ENCODE measurements at places on chromosomes 2 and 18.

- DNase-seq = no peak
These were observed 166.0 kb downstream of the ARL4C start for GRCh38 chr2:234330902-234331301.

GRCh38 chr2:54704688-54705605 lies 18.5 kb upstream of the EML6 start:
- DNase-seq = no peak

DNA sequence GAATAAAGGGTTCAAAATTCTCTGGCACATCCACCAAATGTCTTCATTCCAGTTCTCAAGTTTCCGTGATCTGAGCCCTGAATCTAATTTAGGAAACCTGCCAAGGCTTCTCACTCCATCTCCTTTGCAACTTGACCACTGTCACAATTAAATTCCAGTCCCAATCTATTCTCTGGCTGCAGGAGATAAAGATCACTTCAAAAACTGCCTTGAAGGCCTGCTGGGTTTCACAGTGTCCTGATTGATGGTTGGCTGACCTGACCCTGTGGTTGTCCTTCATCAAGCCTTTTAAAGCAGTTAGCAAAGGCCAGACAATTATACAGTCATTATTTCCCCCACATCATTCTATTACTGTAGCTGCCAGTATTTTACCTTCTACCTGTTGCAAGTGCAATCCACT lies 60.3 kb upstream of the DNAJC10 start:
- DNase-seq = no peak

DNA sequence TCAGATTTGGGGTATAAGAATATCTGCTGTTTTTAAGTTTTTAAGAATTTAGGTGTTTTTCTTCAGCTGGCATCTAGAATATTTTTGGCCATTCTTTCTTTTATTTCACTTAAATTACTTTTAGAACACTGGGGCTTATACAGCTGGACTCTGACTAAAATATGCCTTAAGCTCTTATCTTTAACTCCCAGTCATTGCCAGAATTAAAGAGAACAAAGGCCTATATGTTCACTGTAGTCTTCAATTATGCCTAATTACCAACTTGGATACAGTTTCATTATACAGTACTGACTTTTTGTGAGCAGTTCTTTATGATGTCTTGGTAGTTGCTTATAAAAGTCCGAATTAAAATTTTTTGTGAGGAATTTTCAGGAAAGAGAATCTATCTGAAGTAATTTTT lies 192.8 kb downstream of the ZNF407 start:
- no peak for DNase-seq

GRCh38 chr2:44618251-44619023 lies 256.7 kb downstream of the CAMKMT start:
- DNase-seq = no peak

Measured in stimulated activated naive CD4-positive, alpha-beta T cell treated with Interleukin-2 at 50 U/mL for 16 hours (primary cell).